Mucosa of gallbladder (tissue), 1 donor: ENCODE measurements at places on chromosomes 2 and 18. TPM values are rescaled to one million over a fixed set of nuclear protein-coding genes. Genes with fewer than 3 reads are reported as not detected.

The KLHL41 gene
- 6.2 TPM for total RNA-seq

- DNase-seq: no peak
These were observed 14.0 kb downstream of the SCN2A start for GRCh38 chr2:165253178-165253577.

The NEB gene
- 140 TPM for total RNA-seq

- DNase-seq: no peak
These were observed 30.2 kb downstream of the LIMS1 start for GRCh38 chr2:108564510-108564909.

The ACMSD gene
- total RNA-seq: 47.0 TPM

DNA sequence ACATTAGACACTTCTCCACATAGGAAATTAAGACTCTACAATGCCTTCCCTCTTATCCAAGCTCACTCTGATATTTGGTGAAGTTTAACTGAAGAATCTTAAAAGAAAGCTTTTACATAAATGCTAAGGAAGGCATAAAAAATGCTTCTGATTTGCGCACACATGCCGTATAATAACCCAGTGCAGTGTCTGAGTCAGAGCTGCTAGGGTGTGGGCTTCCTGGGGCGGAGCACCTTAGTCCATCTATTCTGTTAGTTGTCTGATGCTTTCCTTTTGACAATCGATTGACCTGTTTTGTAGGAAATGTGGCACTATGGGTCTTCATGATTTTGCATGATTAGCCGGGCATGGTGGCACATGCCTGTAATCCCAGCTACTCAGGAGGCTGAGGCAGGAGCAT, 231.5 kb downstream of the AFF3 start:
- DNase-seq: no peak

The CABYR gene
- total RNA-seq: 3.0 TPM

The RAD51AP2 gene
- total RNA-seq: not detected

- no peak for DNase-seq
These were observed 11.0 kb downstream of the TTN start for GRCh38 chr2:178796079-178796677.

The CNTNAP5 gene
- 31.7 TPM for total RNA-seq

DNA sequence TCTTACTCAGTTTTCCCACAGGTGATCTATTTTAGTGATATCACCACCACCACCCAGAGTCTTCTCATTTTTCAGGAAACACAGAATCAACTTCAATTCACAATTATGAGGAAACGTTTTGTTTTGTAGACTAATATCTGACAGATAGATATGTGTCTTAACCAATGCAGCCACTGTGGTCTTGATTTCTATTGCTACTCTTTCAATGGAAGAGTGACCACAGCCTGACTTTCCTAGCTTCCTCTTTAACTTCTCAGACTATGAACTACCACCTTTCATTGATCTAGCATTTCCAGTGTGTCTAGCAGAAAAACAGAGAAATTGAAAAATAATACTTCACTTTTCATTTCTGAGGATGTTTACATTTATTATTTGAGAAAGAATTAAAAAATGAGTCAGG, 20.5 kb downstream of the ADAM17 start:
- no peak for DNase-seq

The RASGRP3 gene
- 7.4 TPM for total RNA-seq

The GMCL1 gene
- total RNA-seq: 29.0 TPM
